Stimulated activated CD4-positive, alpha-beta T cell treated with anti-CD3 and anti-CD28 coated beads, Interleukin-15, amount 100 ng/mL, for 1 hour (primary cell): ENCODE measurements at places on chromosomes 4 and X.

GRCh38 chr4:109887071-109887470 lies 25.6 kb upstream of the EGF start:
- DNase-seq = no peak

- no peak for DNase-seq
These were observed 5.7 kb downstream of the MXD4 start for GRCh38 chr4:2256156-2256731.

GRCh38 chr4:47873877-47874541 lies 36.1 kb upstream of the CORIN start:
- DNase-seq = no peak

DNA sequence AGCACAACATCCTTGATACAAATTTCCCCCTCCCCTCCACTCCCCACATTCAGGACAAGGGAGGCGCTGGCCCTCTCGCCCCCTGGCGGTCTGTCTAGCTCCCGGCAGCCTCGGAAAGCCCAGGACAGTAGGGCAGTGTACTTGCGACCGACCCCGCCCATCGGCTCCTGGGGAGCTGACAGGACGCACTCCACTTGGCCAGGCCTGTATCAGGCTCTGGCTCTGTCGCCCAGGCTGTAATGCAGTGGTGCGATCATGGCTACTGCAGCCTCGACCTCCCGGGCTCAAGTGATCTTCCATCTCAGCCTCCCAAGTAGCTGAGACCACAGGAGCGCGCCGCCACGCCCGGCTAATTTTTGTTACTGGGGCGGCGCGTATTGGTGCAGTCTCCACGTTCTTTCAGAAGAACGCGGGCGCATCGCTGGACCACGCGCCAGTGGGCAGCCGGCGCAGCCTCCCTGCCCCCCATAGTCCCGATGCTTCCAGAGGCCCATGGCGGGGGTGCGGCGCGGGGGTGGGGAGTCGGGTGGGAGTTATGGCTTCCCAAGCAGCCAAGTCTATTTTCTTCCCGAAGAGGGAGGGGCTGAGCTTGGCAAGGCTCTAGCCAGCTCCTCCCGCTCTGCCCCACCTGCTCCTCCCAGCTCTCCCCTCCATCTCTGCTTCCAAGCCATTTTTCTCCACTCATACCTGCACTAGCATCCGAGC lies 7.8 kb upstream of the AKAP14 start:
- no peak for DNase-seq

GRCh38 chrX:39227371-39227770 lies 426.1 kb downstream of the MID1IP1 start:
- no peak for DNase-seq
